ENCODE measurements at places on chromosomes 4 and X.
A peak's percentile ranks its signal among the peaks of the same experiment; 100 is the strongest.

DNA sequence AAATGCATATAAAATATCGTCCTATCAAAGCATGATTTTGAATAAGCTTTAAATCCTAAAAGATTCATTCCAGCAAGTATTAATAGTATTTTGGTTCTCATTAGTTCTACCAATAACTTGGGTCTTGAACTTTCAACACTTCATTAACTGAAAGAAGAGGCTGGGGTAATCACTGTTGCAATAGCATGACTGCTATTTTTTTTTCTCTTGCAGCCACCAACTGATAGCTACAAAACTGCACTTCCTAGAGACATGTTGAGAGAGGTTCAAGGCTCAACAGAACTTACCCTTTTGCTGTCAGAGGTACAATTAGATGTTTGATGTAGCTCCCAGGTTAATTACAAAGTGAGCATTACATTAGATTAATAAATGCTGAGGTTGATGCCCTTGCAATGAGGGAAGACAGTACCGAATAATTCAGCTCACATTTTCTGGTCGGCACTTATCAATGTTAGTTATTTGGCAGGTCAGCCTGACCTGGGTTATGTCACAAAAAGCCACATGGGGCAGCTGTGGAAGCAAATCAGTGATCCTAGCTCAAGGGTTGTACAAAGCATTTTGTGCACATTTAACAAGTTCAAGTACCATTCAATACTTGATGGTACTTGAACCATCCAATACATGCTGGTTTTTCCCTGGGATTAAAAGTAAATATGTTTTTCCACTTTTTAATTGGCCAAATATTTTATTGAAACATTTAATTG, 29.9 kb upstream of the TET2 start:
- DNase-seq, result no peak

DNA sequence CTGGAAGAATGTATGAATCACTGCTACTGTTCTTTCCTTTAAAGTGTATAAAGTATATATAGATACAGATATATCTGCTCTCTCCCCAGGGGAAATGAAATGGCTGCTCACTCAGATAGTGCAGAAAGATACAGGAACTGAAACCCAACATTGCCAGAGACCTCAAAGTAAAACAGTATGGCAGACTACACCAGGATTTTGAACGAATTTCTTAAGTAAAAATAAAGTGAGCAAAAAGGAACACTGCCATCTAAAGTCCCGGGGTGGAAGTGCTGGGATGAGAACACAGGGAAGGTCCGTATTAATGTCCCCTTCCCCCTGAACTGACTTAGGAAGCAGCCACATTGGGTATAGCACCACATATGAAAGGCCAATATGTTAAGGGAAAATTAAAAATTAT, 93.4 kb downstream of the TMA16 start:
- DNase-seq, result no peak

DNA sequence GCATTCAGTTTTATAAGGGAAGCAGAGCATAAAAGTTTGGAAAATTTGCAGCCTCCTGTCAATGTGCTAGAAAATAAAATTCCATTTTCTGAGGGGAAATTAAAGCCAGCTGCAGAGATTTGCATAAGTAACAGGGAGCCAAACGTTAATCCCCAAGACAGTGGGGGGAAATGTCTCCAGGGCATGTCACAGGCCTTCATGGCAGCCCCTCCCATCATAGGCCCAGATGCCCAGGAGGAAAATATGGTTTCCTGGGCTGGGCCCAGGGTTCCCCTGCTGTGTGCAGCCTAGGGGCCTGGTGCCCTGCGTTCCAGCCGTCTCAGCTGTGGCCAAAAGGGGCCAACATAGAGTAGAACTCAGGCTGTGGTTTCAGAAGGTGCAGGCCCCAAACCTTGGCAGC, 9.3 kb downstream of the RNF4 start:
- DNase-seq, result no peak

GRCh38 chrX:44954562-44954961, 81.6 kb downstream of the KDM6A start:
- no peak for DNase-seq

DNA sequence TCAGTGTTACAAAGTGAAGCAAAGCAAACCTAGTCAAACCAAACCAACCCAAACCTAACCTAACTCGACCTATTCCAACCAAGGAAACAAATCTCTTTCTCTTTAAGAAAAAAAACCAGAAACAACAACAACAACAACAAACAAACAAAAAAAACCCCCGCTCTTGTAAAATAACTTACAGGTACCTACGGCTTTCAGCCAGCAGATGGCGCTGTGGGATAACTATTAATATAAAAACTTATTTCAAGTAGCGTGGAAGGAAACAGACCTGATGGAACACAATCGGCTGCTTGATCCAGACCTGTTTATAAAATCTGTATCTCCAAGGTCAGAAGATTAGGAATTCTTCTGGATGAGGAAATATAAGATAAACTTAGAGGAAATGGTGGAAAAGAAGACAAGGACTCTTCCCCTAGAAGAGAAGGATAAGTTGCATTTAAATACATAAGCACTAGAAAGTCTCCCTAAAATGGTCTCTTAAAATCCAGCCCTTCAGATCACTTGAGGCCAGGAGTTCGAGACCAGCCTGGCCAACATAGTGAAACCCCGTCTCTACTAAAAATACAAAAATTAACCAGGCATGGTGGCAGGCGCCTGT, 34.4 kb upstream of the CDKL5 start:
- DNase-seq, result peak; percentile 44

DNA sequence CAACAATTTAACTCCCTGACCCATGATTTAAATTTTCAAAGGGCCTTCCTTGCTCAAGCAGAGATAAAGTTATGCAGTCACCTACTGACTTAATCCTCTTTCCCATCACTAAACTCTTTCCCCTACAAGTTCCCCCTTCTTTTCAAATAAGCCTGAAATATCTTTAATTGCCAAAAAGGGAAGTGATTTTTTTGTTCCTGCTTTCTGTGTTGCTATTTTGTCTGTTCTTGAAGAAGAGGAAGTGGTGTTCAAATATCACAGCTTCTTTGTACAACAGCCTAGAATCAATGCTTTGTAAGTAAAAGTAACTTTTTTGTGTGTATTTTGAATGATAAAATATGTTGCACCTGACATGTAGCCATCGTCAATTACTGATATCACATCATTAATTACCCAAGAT, 595.9 kb downstream of the CENPC start:
- no peak for DNase-seq

DNA sequence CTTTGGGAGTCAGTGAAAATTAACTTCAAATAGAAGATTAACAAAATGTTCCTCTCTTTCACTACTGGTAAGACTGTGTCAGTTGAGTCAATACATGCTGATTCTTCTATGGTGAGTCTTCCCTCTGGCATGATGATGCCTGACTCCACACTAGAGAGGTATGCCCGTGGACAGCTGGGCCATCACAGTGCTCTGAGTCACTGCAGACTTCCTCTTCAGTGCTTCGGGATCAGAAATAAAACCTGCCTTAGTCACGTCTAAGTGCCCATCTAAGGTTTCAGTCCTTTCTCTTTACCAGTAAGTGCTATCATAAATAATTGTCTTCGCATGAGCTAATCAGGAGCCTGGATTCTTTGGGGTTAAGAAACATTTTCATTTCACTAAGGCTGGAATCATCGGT, 1.6 kb upstream of the ASB5 start:
- no peak for DNase-seq

DNA sequence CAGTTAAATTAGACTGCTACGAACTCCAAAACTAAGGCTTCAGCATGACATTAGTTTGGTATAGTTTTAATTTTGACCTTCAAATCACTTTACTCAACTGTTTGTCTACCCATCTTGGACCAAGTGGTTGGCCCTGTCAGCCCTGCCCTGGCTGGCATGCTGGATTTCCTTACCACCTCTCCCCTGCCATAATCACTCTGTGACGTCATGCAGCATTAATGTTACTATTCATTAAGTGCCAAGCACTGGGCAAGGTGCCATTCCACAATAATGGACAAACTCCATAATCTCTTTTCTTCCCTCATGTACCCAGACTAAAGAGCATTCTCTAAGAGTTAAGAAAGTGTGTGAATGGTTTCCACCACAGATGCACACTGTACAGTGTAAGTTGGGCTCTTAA, 277.0 kb upstream of the INTU start:
- DNase-seq, result no peak

- no peak for DNase-seq
Measured at GRCh38 chrX:53357799-53358530, 64.5 kb downstream of the SMC1A start.
